ENCODE measurements at places on chromosomes 6 and 20.
A peak's percentile ranks its signal among the peaks of the same experiment; 100 is the strongest.

- DNase-seq: peak; percentile 28
Observed at GRCh38 chr20:45860560-45861220, 3.3 kb downstream of the ZSWIM3 start.

- no peak for DNase-seq
Observed at GRCh38 chr6:45886776-45887175, 128.9 kb downstream of the CLIC5 start.

DNA sequence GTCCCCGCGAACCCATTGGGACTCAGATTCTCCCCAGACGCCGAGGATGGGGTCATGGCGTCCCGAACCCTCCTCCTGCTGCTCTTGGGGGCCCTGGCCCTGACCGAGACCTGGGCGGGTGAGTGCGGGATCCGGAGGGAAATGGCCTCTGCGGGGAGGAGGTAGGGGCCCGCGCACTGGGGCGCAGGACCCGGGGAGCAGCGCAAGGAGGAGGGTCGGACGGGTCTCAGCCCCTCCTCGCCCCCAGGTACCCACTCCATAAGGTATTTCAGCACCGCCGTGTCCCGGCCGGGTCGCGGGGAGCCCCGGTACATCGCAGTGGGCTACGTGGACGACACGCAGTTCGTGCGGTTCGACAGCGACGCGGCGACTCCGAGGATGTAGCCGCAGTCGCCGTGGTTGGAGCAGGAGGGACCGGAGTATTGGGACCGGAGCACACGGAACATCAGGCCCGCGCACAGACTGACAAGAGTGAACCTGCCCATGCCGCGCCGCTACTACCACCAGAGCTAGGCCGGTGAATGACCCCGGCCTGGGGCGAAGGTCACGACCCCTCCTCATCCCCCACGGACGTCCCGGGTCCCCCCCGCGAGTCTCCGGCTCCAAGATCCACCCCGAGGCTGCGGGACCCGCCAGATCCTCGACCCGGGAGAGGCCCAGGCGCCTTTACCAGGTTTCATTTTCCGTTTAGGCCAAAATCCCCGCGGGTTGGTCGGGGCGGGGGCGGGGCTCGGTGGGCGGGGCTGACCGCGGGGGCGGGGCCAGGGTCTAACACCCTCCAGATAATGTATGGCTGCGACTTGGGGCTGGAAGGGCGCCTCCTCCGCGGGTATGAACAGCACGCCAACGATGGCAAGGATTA is 15.7 kb upstream of the HLA-A start:
- DNase-seq: peak; percentile 51

DNA sequence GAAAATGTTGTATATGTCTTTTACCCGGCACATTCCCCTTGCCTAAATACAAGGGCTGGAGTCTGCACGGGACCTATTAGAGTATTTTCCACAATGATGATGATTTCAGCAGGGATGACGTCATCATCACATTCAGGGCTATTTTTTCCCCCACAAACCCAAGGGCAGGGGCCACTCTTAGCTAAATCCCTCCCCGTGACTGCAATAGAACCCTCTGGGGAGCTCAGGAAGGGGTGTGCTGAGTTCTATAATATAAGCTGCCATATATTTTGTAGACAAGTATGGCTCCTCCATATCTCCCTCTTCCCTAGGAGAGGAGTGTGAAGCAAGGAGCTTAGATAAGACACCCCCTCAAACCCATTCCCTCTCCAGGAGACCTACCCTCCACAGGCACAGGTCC is 11.3 kb upstream of the MAPRE1 start:
- peak; percentile 17 for DNase-seq

GRCh38 chr6:113491376-113491775 is 365.8 kb upstream of the MARCKS start:
- no peak for DNase-seq

GRCh38 chr20:56391596-56392131 is 351 bp downstream of the AURKA start:
- no peak for DNase-seq

- DNase-seq: no peak
Observed at GRCh38 chr6:20370801-20371200, 30.9 kb upstream of the E2F3 start.

DNA sequence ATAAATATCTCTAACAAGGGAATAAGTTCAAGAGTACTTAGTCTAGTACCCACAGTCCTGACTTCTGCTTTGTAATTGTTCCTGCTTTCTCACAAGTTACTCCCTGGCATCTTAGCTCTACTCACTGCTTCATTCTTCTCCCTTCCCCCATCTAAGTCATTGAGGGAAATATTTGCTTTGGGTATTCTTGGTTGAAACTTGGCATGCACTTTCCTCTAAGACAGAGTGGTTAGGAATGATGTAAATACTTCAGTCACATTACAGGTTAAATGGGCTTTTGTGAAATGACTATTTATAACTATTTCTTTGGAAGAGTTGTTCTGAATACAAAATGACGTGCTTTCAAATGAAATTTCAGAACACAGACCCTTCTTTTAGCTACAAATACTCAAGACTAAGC is 67.7 kb upstream of the PLEKHG1 start:
- DNase-seq: no peak

DNA sequence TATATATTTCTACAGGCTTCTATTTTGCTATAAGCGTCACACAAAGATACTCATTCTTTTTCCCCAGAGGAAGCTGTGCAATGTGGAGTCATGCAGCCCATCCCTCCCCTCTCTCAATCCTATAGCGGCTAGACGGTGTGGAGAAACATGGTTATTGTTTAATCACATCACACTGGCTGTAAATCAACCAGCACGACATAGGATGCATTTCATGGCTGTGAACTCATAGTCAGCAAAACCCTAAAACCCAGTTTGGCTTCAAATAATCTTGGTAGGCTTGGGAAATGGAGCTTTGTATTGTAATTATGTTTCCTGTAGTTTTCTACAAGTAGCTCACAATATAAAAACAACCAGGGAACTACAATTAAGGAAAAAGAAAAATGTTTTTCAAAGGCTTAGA is 16.8 kb downstream of the FOXC1 start:
- DNase-seq: no peak

DNA sequence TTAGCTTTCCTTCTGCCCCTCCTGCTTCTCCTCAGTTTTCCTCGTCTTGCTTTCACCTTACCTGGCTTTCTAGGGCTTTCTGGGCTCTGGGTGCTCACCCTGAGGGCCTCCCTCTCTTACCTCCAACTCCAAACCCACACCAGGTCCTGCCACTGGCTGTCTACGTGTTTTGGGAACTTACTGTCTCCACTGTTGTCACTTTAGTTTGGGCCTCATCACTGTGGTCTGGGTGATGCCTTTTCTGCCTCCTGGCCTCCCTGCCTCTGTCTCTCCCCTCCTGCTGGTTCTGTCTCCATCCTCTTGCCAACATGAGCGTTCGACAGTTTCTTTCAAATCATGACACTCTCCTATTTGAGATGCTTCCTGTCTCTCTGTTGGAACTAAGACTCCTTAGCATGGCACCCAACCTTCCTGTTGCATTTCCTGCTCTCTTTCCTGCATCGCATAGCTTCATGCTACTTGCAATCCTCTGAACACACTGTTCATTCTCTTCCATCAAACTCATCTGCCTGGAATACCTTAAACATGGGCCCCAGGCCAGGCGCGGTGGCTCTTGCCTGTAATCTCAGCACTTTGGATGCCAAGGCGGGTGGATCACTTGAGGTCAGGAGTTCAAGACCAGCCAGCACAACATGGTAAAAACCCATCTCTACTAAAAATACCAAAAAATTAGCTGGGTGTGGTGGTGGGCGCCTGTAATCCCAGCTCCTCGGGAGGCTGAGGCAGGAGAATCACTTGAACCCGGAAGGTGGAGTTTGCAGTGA is 5.5 kb downstream of the CD40 start:
- no peak for DNase-seq

DNA sequence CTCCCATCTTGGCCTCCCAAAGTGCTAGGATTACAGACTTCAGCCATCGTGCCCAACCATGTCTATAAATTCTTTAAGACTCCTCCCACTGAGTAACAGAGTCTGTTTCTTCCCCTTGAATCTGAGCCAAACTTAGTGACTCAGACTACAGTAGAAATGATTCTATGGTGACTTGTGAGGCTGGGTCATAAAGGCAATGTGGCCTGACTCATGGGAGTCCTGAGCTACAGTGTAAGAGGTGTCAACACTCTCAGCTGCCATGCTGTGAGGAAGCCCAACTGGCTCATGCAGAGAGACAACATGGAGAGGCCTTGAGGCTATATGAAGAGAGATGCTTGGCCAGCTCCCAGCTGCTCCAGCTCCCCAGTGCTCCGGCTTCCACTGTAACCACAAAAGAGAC is 5.2 kb upstream of the NRSN2 start:
- peak; percentile 96 for DNase-seq

DNA sequence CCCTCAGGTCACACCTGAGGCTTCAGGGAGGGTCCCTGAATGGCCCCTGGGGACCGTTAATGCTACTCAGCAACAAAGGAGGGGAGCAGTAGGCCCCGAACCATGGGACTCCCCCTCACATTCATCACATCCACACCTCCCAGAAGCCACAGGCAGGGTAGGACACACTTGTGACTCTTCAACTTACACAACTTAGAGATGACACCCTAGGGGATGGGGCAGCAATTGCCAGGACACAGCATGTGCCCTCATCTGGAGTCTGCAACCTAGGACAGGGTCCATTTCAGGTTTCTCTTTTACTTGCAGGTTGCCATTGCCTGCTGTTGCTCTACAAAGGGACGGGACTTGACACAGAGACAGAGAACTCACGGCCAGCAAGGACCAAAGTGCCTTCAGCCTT is 770 bp downstream of the ULBP3 start:
- no peak for DNase-seq

GRCh38 chr20:45833883-45834796 is 541 bp downstream of the SNX21 start:
- DNase-seq: peak; percentile 54

DNA sequence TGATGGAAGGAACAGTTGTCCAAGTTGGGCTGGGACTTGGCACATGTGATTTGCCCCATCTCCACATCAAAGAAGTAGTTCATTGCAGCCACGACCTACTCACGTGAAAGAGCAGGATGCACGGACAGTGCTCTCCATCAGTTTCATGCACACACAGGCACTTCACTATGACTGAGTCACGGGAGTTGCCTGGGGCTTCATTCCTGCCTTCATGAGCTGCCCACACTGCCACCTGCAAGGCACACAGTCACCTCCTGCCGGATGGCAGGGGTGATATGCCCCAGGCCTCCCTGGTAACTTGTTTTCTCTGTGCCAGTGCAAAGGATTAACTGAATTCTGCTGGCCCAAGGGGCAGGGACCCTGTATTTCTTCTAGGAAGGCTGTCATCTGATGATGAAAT is 22.8 kb downstream of the CST5 start:
- no peak for DNase-seq

DNA sequence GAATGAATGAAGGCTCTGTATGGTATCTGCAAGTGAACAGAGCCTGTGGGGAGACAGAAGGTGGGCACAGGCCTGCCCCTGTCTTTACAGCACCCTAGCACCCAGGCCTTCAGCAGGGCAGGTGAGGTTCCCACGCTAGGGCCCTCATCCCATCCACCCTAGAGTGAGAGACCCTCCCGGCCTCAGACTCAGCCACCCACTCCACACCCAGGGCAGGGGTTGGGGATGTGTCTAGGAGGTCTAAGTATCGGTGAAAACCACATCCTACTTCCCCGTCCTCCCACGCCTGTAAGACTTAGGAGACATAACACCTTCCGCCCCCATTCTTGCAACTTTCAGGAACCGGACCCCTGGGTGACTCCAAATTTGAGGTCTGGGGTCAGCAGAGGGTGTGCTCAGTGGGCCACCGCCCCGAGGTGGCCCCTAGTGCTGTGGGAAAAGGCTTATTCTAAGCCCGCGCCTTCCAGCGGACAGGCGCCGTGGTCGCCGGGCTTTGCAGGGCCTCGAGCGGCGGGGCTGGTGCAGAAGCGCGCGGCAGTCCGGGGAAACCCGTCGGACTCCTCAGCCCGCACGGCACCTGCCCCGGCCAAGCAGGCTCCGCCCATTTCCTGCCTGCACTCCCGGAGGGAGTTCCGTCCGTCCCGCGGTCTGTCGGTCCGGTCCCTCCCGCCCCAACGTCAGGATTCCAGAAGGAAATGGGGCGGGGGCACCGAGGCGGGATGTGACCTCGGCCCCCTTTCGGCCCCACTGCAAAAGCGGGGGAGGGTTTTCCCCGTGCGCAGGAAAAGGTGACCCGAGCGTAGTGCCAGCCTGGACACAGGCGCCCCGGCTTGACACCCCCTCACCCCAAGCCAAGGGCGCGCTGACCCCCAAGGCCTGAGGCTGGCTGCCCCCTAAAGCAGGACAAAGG is 868 bp downstream of the SAMD10 start:
- no peak for DNase-seq

DNA sequence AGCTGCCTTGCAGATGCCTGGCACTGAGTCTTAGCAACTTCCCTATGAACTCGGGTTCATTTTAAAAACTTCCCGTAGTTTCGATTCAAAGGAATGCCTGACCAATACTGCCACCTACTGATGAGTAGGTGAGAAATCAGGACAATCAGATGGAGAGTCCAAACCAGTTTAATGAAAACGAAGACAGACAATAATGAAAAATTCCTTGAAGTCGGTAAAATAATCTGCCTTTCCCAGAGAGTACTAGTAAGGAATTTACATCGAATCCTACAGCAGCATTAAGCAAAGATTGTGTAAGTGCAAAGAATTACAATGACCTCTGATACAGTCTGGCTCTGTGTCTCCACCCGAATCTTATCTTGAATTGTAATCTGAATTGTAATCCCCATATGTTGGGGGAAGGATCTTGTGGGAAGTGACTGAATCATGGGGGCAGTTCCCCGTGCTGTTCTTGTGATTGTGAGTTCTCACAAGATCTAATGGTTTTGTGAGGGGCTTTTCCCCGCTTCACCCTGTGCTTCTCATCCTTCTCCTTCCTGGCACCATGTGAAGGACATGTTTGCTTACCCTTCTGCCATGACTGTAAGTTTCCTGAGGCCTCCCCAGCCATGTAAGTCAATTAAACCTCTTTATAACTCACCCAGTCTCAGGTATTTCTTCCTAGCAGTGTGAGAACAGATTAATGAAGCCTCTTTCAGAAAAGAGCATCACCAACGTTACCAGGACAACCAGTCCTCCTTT is 134.4 kb downstream of the ARHGAP18 start:
- DNase-seq: peak; percentile 74

GRCh38 chr20:48957533-48957932 is 36.0 kb downstream of the ARFGEF2 start:
- DNase-seq: no peak

DNA sequence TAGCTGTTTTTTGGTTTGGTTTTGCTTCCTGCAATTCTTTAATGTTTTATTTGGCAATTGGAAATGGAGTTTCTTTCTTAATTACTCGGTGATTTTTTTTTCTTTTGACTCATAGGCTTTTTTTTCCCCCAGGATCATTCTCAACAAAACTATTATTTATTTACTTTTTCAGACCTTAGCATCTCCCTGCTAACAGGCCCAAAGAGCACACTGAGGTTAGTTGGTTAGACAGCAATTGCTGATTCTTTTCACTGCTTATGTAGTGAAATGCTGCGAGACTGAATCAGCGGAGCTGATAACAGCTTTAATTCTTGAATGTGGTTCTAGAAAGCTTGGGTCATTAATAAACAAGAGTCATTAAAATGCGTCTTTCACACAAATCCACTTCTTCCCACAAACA is 79.1 kb upstream of the ZFP64 start:
- no peak for DNase-seq

DNA sequence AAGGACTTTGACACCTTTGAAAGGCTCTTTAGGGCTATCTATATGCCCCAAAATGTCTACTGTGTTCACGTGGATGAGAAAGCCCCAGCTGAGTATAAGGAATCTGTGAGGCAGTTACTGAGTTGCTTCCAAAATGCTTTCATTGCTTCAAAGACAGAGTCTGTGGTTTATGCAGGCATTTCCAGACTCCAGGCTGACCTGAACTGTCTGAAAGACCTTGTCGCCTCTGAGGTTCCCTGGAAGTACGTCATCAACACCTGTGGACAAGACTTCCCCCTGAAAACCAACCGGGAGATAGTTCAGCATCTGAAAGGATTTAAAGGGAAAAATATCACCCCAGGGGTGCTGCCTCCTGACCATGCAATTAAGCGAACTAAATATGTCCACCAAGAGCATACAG is 65.2 kb downstream of the GCNT2 start:
- no peak for DNase-seq

All from fibroblast of mammary gland (primary cell).